ENCODE measurements at places on chromosomes 12 and 14. TPM values are rescaled to one million over a fixed set of nuclear protein-coding genes. Genes with fewer than 3 reads are reported as not detected.

DNA sequence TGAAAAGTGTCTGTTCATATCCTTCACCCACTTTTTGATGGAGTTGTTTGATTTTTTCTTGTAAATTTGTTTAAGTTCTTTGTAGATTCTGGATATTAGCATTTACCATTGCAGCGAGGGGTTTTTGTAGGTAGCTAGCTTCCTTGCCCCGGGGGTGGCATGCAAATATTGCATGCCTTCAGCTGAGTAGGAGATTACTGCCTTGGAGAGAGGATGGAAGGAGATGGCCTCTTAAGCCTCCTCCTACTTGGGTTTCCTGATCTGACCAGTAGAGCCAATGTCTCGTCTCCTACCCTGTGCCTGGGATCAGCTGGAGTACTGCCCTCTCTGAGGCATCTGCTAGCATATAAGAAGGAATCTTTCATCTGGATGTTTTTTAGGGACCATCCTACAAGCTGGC lies 134.4 kb upstream of the CCND2 start:
- no peak for DNase-seq

Gene TMBIM6
- polyA plus RNA-seq: 302 TPM

Gene PPFIA2
- polyA plus RNA-seq: not detected

- no peak for DNase-seq
These were observed 78.6 kb downstream of the BHLHE41 start for GRCh38 chr12:26046203-26046602.

Gene TOMM20L
- polyA plus RNA-seq: not detected

Gene TMEM229B
- 0.31 TPM for polyA plus RNA-seq

Gene INHBC
- polyA plus RNA-seq: not detected

- DNase-seq: no peak
These were observed 245.5 kb downstream of the ATP23 start for GRCh38 chr12:58186914-58187313.

GRCh38 chr14:30450631-30451545 lies 108.1 kb upstream of the G2E3 start:
- DNase-seq: no peak

All from A549 (cell line).